SHP77 treated with DMSO at 0.1 percent for 48 hours (cell line): ENCODE measurements at places on chromosomes 2 and 18.

DNA sequence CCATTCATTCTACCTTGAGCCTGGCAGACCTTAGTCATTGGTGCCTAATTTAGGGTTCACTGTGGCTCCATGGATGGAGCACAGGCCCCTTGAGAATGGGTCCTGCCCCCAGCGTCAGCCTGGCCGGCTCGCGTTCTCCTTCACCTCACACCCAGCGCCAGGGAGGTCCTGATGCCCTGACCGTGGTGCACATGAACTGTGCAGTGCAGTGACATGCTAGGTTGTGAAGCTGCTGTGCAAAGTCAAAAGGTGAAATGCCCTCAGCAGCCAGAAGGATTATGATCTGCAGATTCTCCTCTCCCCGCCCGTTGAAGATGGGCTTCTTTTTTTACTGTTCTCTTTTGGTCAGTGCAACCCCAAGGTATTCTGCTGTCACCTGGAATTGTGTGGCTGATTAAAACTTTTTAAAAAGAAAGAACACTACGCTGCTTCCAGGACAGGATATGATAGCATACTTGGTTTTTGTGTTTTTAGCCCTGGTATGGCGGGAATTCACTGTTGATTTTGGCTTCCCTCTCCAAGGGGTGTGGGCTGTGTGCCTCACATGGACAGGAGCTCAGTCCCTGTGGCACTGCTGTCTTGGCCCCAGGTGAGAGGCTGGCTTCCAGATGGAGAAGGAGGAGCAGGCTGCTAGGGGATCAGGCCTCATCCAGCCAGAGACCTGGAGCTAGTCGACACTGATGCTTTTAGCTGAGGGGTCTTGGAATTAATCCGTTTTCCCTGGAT lies 49.4 kb upstream of the MCFD2 start:
- no peak for DNase-seq

DNA sequence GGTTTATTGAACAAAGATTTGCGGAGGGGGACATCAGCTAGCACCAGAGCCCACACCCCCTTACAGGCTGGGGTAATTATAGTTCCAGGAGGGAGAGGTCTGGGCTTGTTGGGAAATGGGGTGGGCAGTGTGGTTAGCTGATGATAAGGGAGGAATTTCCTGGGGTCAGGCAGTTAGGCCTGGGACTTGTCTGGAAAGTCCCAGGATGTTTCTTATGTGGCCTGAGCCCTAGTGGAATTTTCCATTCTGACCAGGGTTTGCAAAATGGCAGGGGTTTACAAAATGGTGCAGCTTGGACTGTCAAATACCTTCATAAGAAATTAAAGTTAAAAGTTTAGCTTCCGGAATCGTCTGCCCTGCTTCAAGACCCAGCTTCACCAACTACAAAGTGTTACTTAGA lies 199.1 kb downstream of the FBXO15 start:
- no peak for DNase-seq

DNA sequence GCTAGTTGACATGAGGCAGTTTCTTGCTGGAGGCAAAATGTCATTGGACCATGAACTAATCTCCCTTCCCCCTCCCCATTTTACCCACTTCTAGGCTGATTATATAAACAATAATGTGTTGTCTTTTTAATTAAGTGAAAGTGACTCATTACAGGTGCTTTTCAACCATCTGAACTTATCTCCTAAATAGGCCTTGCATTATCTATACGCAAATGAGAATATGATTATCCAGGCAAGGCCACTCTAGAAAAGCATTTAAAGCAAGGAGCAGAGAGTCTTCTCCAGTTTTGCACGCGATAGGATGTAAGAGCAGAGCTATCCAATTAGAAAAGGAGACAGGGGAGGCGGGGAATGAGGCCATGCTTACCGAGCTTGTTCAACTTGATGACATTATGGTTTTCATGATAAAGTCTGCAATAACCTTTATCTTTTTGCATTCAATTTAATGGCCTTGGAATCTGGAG lies 286.1 kb upstream of the SIX3 start:
- DNase-seq = no peak

- no peak for DNase-seq
Observed at GRCh38 chr18:56009411-56009810, 421.4 kb upstream of the TCF4 start.

- DNase-seq = no peak
Observed at GRCh38 chr2:235270291-235270690, 223.6 kb upstream of the AGAP1 start.

GRCh38 chr2:121659933-121660332 lies 10.7 kb upstream of the CLASP1 start:
- no peak for DNase-seq

- DNase-seq = no peak
Observed at GRCh38 chr2:42029639-42030199, 18.1 kb upstream of the PKDCC start.

- DNase-seq = no peak
Observed at GRCh38 chr2:173415431-173416381, 61.0 kb downstream of the CDCA7 start.

GRCh38 chr2:164000176-164000575 lies 264.4 kb upstream of the FIGN start:
- DNase-seq = no peak

GRCh38 chr2:240933048-240933965 lies 27.2 kb downstream of the CROCC2 start:
- no peak for DNase-seq

DNA sequence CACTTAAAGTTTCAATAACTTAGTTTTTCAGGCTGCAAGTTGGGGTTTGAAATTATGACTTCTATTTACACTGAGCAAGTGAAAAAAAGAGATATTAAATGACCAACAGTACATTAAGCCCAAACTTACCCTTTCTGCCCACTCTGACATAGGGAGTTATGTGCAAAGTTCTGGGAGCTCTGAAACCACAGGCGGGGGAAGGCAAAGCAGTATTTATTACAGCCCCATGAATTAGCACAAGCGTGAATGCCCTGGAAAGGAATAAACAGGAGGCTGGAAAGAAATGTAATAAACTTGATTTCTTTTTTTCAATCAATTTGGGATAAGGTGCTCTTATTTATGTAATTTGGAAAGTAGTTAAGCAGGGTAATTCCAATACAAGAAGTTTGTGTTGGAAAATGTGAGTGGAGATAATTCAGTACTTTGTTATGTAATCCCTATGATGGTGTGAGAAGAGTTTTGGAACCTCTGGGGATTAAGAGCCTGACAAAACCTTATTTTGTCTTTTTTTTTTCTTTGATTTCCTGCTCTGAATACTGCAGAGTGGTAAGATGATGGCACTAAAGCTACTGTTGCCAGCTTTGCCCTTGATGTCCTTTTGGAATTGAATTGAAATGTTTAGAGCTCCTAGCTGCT lies 351.5 kb downstream of the ARHGAP15 start:
- DNase-seq = no peak

DNA sequence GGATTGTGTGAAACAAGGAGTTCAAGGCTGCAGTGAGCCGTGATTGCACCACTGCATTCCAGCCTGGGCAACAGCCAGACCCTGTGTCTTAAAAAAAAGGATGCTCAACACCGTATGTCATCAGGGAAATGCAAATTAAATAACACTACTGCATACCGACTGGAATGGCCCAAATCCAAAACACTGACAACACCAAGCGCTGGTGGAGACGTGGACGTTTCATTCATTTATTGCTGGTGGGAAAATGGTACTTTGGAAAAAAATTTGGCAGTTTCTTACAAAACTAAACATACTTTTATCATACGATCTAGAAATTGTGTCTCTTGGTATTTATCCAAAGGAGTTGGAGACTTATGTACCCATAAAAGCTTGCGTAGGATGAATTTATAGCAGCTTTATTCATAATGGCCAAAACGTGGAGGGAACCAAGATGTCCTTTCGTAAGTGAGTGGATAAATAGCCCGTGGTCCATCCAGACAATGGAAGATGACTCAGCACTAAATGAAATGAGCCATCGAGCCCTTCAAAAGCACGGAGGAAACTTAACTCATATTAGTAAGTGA lies 24.2 kb downstream of the NEU4 start:
- DNase-seq = no peak

DNA sequence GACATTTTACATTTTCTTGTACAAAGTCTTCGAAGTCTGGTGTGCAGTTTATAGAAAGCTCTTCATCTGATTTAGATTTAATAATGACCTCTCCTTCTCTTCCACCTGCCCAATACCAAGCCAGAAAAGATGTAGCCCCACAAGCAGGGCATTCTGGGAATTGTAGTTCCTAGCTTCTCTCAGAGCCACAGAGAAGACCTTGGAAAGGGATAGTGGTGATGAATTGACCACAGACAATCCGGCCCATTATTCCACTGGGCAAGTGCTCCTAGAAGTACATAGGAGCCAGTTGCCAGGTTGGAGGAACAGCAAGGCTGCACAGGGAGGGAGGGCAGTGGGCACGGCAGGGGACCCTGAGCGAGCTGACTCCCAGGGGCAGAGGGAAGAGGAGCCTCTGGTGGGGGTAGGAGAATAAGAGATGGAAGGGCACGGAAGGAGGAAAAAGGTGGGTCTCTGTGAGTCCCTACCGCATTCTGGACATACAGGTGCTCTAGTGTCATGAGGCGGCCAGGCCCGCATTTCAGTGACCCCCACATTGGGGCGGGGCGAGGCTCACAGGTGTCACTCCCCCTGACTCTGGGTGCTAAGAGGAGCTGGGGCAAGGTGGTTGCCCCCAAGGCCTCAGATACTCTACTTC lies 152.5 kb upstream of the HAAO start:
- DNase-seq = no peak

- DNase-seq = no peak
Observed at GRCh38 chr2:84849271-84849952, 31.5 kb downstream of the TRABD2A start.

- no peak for DNase-seq
Observed at GRCh38 chr18:59563176-59563785, 133.9 kb downstream of the CCBE1 start.

DNA sequence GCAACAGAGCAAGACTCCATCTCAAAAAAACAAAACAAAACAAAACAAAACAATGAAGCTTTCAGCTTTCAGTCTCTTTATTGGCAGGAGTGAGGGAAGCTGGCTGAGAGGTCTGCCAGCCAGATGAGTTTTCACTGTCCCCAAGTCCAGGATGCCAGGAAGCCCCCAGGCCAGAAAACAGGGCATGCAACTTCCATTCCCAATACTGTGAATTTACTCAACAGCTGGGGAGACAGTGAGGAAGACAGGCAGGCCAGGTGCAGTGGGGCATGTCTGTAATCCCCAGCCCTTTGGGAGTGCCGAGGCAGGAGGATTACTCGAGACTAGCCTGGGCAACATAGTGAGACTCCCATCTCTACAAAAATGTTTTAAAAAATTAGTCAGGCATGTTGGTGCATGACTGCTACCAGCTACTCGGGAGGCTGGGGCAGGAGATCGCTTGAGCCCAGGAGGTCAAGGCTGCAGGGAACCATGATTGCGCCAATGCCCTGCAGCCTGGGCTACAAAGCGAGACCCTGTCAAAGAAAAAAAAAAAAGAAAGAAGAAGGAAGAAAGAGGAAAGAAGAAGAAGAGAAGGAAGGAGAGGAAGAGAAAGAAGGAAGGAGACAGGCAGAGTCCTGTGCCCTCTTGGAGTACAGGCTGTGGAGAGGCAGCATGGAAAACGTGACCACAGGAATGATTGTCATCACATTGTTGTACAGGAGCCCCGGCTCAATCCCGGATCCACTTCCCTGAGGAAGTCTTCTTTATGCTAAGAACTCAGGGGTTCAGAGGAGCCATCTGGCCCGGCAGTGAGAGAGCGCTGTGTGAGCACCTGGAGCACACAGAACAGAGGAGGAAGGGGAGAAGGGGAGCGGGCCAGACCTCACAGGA lies 29.2 kb upstream of the POMC start:
- no peak for DNase-seq

- DNase-seq = no peak
Observed at GRCh38 chr2:226873826-226874225, 38.0 kb downstream of the RHBDD1 start.

DNA sequence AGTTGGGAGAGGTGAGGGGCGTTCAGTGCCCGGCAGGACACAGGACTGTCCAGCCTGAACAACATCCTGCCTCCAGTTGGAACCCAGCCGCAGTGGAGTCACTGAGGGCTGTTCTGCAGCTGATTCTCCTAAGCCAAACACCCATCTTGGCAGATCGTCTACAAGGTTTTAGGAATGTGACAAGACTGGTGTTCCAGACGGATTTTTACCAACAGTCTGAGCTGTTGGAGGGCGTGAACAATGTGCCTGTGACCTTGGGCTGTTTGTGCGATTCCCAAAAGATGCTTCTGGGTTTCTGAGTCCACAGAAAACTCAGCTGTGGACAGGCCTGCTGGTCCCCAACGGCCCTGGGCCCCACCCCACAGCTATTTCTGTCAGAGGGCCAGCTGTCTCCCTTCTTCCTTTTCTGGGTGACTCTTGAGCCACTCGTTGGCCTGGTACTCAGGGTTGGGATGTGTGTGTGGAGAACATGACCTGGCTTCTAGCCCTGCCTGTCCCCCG lies 5.7 kb downstream of the LRRFIP1 start:
- DNase-seq = no peak

DNA sequence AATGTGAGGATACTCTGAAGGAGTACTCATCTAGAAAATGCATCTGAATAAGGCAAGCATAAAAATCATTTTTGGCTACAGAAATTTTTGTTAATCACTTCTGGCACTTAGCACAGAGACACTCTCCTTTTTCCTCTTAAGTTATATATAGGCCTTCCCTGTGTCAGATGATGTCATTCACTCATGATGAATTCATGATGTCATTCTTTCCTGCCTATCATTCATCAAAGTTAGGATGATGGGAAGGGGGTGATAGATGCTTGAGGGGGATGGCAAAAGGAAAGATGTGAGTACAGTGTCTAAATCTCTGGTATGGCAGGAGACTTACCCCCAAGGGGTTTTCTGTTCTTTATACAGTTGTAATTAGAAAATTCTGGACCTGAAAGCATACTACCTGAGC lies 42.0 kb downstream of the MAP3K20 start:
- no peak for DNase-seq

DNA sequence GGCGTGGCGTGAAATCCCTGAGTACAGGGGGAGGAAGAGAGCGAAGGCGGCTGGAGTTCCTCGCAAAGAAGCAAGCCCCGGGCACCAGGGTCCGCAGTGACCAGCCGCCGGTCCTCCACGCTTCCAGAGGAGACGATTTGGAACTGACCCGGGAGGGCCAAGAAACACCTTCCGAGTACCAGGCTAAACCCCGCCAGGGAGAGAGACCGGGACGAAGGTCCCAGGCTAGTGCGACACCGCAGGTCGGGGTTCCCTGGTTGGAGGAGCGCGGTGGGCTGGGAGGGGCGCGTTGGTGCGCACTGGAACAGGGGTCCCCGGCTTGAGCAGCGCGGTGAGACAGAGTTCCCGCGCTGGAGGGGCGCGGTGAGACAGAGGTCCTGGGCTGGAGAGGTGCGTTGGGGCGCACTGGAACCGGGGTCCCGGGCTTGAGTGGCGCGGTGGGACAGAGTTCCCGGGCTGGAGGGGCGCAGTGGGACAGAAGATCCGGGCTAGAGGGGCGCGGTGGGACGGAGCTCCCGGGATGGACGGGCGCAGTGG lies 901 bp downstream of the WDFY1 start:
- no peak for DNase-seq

- DNase-seq = no peak
Observed at GRCh38 chr2:232815569-232815968, 39.2 kb upstream of the KCNJ13 start.
